ENCODE measurements at places on chromosomes 3 and 15. TPM values are rescaled to one million over a fixed set of nuclear protein-coding genes. Genes with fewer than 3 reads are reported as not detected.

The C3orf22 gene
- total RNA-seq = not detected

The EFHB gene
- 2.0 TPM for total RNA-seq

The FBN1 gene
- 7.8 TPM for total RNA-seq

The LRRC3B gene
- 3.4 TPM for total RNA-seq

The GRAMD1C gene
- total RNA-seq = 4.8 TPM

The GOLGA8T gene
- 1.3 TPM for total RNA-seq

The RPL22L1 gene
- total RNA-seq = 106 TPM

The MLF1 gene
- 28.6 TPM for total RNA-seq

The CADM2 gene
- 18.5 TPM for total RNA-seq

The DUOXA1 gene
- total RNA-seq = 0.68 TPM

The REC114 gene
- not detected for total RNA-seq

The GOLGA6L10 gene
- 3.2 TPM for total RNA-seq

The SLC12A1 gene
- total RNA-seq = 0.04 TPM

The ROBO1 gene
- total RNA-seq = 68.7 TPM

The TIMMDC1 gene
- total RNA-seq = 82.2 TPM

The ADPRH gene
- 1.8 TPM for total RNA-seq
